ENCODE measurements at places on chromosomes 6 and 20.

DNA sequence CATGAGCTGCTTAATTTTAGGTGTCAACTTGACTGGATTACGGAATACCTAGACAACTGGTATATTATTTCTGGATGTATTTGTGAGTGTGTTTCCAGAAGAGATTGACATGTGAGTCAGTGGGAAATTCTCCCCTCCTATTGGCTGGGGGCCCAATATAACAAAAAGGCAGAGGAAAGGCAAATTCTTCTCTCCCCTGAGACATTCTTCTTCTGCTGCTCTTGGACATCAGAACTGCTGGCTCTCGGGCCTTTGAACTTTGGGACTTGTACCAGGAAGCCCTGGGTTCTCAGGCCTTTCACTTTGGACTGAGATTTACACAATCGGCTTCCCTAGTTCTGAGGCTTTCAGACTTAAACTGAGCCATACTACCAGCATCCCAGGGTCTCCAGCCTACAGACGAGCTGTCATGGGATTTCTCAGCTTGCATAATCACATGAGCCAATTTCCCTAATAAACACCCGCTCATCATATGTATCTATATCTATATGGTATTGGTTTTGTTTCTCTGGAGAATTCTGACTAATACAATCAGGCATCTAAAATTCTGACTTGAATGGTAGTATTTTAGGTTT is 7.6 kb upstream of the BTN3A3 start:
- DNase-seq = no peak

- no peak for DNase-seq
Measured at GRCh38 chr6:67779876-67780275, 855.2 kb upstream of the ADGRB3 start.

GRCh38 chr6:108080010-108080780 is 5.7 kb upstream of the OSTM1 start:
- DNase-seq = no peak

DNA sequence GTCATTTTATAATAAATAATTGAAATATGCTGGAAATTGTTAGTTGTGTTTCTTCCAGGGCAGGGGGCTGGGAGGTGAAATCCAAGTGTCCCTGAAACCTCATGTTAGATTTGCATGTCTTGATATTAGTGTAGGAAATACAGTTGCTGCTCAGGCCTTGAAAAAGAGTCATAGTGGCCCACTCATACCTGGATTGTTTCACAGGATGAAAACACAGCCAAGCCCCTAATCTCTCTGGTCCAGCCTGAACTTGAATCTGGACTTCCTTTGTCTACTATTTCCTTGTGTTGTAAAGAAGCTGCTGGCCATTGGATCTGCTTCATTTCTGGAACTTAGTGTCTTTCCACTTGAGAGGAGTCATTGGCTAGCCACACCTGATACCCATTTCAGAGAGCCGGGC is 108.8 kb upstream of the JARID2 start:
- DNase-seq = no peak

- no peak for DNase-seq
Measured at GRCh38 chr6:28922004-28922820, 1.6 kb downstream of the TRIM27 start.

GRCh38 chr6:100554228-100554627 is 89.5 kb upstream of the SIM1 start:
- no peak for DNase-seq

DNA sequence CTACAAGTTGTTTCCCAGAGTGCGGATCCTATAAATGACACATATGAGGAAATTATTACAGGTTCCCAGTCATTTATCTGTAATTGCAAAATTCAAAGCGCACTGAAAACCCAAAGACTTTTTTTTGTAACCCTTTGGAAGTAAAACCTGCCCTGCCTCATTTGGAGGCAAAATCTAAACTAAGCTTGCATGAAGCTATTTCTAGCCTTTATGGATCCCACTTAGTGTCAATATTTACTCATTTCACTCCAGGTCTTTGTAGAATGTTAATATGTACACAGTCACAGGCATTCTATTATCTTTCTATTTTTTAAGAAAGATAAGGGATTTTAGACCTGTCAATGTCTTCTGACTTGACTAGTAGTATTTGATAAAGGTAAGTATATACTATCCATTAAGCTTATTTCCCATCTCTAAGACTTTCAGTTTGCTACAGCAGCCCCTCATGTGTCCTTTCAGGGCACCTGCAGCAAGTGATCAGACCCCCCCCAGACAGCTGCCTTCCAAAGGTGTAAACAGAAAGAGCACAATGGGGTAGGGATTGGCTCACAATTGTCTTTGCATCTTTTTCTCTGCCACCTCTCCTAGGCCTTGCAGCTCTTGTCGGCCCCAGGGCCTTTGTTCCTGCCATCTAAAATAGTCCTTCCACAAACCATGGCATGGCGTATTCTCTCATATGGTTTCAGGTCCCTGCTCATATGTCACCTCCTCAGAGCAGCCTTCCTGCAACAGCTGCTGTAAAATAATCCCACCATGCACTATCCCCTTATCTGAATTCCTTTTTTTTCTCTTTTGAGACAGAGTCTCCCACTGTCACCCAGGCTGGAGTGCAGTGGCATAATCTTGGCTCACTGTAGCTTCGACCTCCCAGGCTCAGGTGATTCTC is 1.3 kb upstream of the REPS1 start:
- DNase-seq = no peak

- DNase-seq = no peak
Measured at GRCh38 chr6:105619971-105620741, 217.3 kb upstream of the PREP start.

DNA sequence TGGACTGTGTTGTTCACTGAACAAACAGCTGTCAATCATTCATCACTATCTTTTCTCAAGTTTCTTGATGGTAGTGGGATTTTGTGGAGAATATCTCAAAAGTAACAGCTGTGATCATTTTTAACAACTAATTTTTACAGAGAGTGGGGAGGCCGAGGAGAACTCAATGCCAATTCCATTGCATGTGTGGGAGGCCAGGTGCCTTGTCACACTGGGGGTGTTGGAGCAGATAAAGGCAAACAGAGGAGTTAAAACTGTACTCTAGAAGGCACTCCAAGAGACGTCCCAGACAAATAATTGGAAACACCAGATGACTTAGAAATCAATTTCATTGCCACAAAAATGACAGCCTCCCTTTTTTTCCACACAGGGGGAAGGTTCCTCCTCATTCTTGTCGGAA is 267.2 kb upstream of the PLCB4 start:
- DNase-seq = no peak

DNA sequence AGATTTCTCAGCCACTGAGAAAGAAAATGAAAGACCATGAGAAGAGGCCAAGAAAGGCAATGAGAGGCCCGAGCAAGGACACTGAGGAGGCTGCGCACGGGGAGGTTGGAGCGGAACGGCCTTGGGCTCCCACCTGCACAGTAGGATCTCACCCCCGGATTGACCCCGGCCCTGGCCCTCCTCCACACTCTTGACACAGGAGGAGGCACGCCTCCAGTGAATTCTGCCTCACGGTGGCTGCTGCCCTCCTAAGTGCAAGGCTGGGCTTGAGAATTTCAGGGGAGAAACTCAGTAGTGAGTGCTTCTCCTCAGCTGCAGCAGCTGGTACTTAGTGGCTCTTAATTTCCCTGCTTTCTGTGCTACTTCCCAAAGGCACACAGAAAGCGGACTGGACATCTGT is 18.0 kb downstream of the MRPL14 start:
- no peak for DNase-seq

DNA sequence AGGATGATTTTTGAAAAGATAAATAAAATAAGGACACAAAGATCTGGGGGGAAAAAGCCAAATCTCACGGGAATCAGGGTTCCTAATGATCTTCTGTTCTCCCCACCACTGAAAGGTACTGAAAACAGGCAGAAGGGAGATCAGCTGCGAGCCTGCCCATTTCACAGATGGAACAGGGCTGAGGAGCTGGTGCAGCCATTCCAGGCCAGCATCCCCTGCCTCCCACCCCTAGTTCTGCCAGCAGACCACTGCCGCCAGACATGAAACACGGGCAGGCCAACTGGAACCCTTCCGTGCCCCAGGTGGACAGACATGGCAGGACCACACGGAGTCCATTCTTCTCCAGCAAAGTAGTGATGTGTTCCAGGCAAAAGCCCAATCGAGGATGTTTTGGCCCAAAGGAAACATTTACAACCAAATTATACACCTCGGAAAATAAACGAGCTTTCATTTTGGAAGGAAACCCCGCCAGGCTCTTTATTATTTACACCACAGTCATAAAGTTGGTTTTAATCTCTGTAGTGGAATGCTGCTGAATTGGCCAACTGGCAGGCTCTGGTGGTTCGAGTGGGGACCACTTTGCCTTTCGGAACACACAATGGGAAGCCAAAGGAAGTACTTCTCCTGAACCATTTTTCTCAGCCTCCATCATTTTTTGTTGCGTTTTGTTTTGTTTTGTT is 28.2 kb downstream of the ISM1 start:
- no peak for DNase-seq

DNA sequence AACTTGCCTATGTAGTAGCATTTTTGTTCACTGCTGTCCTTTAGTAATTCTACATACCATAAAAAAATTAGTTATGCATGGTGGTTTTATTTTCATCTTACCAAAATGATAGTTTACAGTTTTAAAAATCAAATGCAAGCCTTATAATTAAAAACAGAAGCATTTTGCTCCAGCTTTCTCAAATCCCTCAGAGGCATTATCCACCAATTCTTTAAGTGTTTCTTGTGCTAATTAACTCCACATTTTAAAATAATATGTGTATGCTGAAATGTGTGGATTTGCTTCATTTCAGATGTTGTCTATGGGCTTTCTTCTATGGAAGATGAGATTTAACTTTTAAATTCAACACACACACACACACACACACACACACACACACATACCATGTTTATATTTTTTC is 49.3 kb downstream of the PCSK2 start:
- no peak for DNase-seq

DNA sequence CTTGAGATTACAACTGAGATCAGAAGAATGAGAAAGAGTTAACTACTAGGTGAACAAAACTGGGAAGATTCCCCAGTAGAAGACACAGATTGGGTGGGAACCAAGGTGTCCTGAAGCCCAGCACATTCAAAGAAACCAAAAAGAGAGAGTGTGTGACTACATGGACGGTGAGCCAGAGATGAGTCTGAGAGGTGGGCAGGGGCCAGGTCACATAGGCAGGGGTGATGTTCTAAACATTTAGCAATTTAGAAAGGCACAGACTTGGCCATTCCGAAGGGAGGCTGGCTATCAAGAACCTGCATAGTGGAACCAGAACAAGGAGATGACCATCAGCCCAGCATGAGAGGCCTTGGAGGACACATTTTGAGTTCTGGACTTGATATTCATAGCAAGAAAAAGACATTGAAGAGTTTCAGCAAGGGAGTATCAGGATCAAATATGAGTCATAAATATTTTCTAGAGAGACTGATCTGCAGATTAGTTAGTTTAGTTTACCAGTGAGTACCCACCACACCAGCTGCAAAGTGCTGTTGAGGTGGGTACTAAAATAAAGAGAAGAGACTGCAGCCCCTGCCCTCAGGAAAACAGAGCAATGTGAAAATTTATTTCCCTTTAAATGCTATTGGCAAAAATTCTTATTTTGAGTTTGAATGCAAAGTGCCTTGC is 340.5 kb upstream of the PRDM1 start:
- no peak for DNase-seq

GRCh38 chr6:81575442-81575841 is 177.0 kb downstream of the TENT5A start:
- no peak for DNase-seq

DNA sequence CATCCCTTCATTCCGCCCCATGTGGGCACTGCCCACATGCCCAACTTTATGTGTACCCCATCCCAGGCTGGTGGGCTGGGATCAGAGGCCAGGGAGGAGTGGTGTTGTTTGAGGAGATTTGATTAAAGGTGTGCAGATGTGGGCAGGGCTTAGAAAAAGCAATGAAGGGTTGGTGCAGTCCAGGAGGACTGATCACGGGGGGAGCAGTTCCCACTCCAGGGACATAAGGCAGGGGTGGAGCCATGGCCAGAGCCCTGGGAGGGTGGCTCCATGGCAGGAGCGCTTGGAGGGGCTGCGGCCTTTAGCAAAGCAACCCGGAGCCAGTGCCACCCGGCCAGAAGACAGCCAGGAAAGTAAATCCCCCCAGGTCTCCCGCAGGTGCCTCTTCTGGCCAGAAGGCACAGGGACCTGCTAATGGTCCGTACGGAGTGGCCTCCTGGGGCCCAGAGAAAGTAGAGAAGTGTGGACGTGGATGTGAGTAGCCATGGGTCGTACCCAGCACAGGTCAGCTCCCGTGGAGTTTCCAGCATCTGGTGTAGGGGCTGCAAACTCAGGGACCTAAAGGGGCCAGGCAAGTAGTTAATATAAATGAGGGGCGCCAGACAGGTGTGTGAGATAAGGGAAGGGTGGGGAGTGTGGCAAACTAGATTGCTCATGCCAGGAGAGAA is 62.1 kb upstream of the APCDD1L start:
- no peak for DNase-seq

DNA sequence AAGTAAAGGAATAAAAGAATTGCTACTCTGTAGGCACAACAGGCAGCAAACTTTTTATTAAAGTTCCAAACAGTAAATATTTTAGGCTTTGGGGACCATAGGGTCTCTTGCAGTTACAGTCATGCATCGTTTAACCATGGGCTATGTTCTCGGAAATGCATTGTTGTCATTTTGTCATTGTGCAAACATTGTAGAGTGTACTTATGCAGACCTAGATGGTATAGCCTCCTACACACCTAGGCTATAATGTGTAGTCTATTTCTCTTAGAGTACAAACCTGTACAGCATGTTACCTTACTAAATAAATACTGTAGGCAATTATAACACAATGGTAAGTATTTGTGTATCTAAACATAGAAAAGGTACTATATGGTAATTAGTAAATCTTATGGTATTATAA is 54.7 kb downstream of the CDS2 start:
- no peak for DNase-seq

- no peak for DNase-seq
Measured at GRCh38 chr6:42923666-42924065, 5.6 kb upstream of the CNPY3 start.

DNA sequence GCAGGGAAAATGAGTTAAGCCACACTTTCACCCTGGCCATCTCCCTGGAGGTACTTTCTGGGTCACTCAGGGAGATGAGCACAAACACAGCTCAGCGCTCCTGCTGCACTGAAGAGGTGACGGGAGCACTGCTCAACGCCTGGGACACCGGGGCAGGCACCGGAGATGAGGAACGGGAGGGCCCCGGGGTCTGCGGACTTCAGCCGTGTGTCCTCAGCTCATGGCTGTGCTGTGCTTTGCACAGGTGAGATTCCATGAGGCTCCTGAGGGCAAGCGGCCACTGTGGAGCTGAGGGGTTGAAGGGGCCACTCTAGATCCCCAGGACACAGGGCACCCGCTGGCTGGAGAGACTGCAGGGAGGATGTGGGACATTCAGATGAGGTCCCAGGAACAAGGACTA is 234.2 kb upstream of the EXOC2 start:
- no peak for DNase-seq

DNA sequence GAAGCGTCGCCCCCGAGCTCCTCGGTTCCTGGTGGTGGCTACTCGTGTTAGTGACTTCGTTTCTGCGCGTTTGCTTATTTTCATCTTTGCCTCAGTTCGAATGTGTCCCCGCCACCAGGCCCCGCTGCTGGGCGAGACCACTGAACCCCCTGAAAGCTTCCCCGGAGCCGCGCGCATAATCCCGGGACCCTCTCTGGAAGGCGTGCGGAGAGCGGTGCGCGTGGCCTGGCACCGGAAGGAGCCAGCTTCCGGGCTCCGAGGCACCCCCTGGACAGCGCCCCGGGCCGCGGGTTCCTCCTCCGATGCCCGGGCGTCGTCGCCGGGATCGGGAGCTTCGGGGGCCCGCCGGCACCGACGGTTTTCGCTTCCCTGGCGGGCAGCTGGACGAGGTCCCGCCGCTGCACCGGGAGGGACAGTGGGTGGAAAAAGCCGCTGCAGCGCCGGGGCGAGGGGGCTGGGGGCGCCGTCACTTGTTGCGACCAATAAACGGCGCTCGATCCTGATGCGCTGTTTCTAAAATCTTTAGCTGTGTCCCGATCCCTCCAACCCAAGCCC is 643 bp upstream of the SLC35D3 start:
- DNase-seq = no peak
